ENCODE measurements at places on chromosomes 5 and 9.
A peak's percentile ranks its signal among the peaks of the same experiment; 100 is the strongest.

GRCh38 chr5:77869116-77869798 is 93.1 kb upstream of the TBCA start:
- no peak for DNase-seq

DNA sequence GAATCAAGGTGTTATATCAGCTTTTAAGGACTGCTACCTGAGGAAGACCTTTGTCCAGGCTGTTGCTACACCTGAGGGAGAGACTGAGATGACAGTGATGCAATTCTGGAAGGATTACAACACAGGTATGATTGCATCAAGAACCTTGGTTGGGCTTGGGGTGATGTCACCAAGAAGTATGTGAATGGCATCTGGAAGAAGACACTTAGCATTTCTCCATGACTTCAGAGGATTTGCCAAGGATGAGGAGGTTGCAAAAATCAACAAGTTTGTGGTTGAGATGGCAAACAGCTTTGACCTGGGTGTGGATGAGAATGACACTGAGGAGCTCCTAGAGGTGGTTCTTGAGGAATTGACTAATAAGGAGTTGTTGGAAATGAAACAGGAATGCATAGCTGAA is 67.9 kb upstream of the PANK3 start:
- DNase-seq, result no peak

DNA sequence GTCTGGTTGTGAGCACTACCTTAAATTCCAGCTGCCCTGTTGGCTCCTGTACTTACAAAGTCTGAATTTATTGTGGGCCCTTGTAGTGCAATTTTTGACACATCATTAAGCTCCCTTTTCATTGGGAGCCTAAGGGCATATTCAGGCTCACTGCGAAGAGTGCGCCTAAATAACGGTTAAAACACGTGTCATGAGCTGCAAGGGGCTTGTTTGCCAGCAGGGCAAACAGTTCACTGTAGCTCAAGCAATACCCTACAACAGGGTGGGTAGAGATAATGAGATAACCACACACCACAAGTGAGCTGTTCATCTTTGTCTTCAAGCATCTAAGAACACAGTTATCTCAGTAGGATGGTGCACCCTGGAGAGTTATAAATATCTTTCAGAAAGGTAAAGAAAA is 214.2 kb downstream of the SLF1 start:
- DNase-seq, result no peak

GRCh38 chr9:81588148-81588871 is 101.0 kb downstream of the TLE1 start:
- DNase-seq, result no peak

- DNase-seq, result no peak
These were observed 4.8 kb downstream of the HSDL2 start for GRCh38 chr9:112384690-112385089.

GRCh38 chr9:104256031-104256695 is 162.1 kb downstream of the SMC2 start:
- DNase-seq, result no peak

GRCh38 chr5:6843821-6844220 is 130.6 kb downstream of the TENT4A start:
- no peak for DNase-seq

- no peak for DNase-seq
These were observed 89.6 kb downstream of the RAPGEF1 start for GRCh38 chr9:131650254-131650653.

DNA sequence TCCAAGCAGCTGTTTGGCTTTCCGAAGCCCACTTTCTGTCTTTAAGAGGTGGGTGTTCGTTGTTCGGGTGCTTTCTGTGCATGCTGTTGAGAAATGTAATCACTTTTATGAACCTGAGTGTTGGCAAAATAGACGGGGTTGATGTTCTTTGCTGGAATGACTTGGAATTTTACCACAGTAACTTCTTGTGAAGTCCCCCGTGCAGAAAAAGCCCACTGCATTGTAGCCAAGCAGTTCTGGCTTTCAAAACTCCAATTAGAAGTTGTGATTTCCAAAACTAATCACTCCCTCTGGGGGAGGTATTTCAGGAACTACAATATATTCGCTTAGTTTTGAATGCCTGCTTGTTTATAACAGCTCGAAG is 111.1 kb downstream of the PAM start:
- no peak for DNase-seq

DNA sequence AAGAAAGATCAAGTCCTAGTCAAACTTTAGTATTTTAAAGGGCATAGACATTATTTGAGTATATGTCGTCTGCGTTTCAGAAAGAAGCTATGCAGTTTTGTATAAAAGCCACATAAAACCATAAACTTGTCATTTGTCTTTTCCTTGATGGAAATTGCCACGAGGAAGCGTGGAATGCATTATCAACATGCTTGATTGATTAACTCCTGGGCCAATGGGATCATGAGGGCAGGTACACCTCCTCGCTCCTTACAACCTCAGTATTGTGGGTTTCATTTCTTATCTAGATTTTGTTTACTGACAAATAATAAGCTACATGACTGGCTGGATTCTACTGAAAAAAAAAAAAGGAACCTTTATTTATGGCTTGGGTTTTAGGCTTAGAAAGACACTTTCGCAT is 122.5 kb upstream of the RFX3 start:
- DNase-seq, result no peak

DNA sequence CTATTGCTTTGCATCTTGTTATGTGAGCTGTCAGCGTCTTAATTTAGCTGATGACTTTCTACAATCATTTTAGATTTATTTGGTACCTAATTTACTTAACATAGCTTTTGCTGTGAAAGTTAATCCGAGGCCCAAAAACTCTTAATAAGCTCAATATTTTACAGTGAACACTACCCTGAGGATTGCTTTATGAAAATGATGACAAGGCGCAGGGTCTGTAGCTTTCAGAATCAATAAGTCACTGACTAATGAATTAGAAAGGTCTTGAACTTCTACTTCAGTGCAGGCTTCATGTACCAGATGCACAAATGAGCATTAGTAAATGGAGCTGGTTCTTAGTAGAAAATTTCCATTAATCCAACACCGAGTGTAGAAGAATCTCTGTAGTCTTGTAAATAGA is 81.4 kb upstream of the ZNF366 start:
- no peak for DNase-seq

GRCh38 chr5:154967421-154968024 is 26.6 kb downstream of the MRPL22 start:
- DNase-seq, result no peak

- DNase-seq, result no peak
These were observed 37.5 kb downstream of the SLC44A1 start for GRCh38 chr9:105281926-105282325.

GRCh38 chr9:126788046-126788445 is 16.8 kb upstream of the ZBTB43 start:
- no peak for DNase-seq

- DNase-seq, result no peak
These were observed 105.0 kb downstream of the PLPP1 start for GRCh38 chr5:55429613-55430253.

- no peak for DNase-seq
These were observed 42.8 kb downstream of the MAST4 start for GRCh38 chr5:66639037-66639436.

DNA sequence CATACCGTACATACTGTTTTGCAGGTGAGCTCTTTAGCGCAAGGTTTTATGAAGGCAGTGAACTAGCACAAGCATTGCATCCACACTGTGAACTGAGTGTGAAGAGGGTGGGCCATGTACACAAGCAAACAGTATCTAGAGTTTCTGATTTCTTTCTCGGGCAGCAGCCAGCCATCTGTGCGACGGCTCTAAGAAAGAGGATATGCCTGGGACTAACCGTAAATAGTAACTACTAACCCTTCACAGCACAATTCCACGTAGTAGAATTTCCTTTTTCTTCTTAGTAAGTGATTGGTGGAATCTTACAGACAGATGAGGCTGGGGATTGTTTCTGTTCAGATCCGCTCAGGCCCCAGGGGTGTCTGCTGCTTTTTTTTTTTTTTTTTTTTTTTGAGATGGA is 89.0 kb downstream of the DRD1 start:
- DNase-seq, result no peak

- DNase-seq, result peak; percentile 1
These were observed 627.9 kb upstream of the RORB start for GRCh38 chr9:73869264-73869663.

- peak; percentile 13 for DNase-seq
These were observed 1.2 kb downstream of the JMY start for GRCh38 chr5:79236970-79237739.

DNA sequence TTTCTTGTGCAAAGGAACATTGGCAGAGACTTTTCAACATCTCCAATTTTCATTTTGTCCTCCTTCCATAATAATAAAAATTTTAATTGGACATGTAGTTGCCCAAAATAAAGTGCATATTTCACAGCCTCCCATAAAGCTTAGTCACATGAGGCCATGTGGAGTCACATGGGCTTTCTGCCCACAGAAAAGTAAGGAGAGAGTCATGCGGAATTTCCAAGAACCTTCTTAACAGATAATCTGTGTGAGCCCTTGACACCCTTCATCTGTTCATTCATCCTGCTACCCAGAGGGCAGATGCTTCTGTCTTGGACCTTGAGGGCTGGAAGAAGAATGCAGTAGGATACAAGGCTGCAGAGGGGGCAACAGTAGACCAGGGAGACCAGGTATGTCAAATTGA is 60.7 kb downstream of the APTX start:
- DNase-seq, result no peak

- no peak for DNase-seq
These were observed 82.6 kb upstream of the COL5A1 start for GRCh38 chr9:134559013-134559412.

GRCh38 chr5:97538912-97539311 is 355.9 kb upstream of the RIOK2 start:
- DNase-seq, result no peak

DNA sequence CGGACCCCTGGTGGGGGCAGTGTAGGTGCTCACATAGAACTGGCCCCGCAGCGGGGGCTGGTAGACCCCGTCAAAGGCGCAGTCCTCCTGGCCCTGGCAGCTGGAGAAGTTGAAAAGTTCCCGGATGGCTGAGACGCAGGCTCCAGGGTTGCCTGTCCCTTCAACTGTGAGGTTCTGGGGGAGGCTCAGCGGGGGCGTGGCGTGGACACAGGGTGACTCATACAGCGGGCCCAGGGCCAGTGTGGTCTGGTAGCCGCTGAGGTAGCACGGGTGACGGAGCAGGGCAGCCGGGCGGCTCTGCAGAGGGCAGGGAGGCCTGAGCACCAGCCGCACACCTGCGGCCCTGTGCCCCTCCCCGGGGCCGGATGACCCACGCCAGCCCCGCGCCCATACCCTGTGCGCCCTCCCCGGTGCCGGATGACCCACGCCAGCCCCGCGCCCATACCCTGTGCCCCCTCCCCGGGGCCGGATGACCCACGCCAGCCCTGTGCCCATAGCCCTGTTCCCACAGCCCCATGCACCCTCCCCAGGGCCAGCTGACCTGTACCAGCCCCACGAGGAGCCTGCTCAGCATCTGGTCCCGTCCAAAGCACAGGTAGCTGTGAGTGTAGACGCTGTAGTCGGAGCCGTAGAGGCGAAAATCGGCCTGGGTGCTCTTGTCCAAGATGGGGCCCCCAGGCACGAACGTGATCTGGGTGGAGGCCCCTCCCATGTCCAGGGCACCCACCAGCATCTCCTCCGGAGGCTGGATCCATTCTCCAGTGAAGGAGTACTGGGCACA is 5.0 kb downstream of the ENTPD8 start:
- DNase-seq, result no peak

- DNase-seq, result no peak
These were observed 270.8 kb downstream of the KDM4C start for GRCh38 chr9:7028591-7028990.

DNA sequence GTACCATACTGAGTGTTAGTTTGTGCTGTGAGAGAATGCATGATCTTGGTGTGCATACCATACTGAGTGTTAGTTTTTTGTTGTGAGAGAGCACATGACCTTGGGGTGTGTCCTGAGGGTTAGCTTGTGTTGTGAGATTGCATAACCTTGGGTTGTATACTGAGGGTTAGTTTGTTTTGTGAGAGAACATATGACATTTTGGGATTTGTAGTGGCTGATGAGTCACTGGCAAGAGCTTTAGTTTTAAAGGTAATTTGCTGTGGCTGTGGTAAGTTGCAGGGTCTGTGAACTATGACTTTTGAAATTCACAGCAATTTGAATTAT is 1068.3 kb upstream of the EDIL3 start:
- DNase-seq, result no peak

DNA sequence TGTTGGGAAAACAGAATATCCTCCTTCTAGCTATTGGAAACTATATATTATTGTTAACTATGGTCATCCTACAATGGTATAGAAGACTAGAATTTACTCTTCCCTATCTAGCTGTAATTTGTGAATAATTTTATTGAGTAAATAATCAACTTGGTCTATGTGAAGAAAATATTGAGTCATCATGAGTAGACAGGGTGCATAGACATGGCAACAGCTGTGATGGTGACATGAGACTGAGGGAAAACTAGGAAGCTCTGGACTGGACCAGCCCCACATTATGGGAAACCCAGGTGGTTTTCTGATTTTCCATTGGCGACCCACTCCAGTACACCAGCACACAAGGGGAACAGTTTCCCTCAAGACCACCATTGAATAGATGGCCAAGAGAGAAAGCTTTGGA is 95.0 kb downstream of the APBA1 start:
- no peak for DNase-seq

DNA sequence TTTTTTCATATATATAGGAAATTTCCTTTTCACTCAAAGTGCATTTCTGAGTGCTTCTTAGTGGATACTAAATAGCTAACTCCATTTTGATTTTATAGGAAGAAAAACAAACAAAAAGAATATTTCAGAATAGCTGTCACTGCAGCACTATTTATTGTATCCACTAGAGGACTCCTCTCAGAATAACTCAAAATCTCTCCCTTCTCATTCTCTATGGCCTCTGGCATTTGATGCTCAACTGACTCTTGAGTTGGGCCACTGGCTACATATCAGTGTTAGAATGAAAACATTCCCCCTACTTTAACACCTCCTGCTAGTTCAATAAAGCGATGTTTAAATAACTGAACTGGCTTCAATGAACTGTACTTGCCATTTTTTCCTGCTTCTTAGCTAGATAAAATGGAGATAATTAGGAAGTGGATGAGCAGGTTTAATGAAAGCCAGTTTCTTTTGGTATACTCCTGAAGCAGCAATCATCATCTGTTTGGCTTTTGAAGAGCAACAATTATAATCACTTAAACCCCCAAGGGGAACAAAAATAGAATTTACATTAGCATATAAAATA is 16.6 kb upstream of the ELAVL2 start:
- no peak for DNase-seq

DNA sequence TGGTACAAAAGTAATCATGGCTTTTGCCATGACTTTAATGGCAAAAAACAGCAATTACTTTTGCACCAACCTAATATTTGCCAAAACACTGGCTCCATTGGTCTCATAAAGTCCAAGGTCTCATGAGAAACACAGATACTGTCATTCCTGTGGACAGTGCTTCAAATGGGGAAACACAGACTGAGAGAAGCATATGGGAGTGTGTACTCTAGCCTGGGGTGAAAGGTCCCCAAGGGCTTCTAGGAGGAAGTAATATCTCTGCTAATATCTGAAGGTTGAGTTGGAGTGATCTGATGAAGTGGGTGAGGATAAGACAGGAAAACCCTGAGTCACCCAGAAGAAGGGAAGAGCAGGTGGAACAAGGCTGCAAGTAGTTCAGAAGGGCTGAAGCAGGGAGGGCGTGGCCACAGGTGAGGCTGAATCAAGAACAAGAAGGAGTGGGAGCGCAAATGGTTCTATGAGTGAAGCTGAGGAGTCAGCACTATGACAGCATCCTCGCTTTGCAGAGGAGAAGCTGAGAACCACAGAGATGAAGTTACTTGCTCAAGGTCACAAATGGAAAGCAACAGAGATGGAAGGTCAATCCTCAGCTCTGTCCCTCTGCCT is 164.1 kb downstream of the ASTN2 start:
- no peak for DNase-seq

Measured in stimulated activated CD4-positive, alpha-beta T cell treated with anti-CD3 and anti-CD28 coated beads, Interleukin-12 subunit alpha, Interleukin-12 subunit beta, amount 100 ng/mL, for 48 hours (primary cell).